ELF-1 (cell line): ENCODE measurements at places on chromosomes 7 and 10.

- no peak for DNase-seq
These were observed 4.4 kb downstream of the SPOCK2 start for GRCh38 chr10:72083790-72084459.

GRCh38 chr10:116324227-116324950, at the start of gene CCDC172:
CCDC172 (plus strand) TSS chr10:116324448; CDS start chr10:116325012, 564 bp downstream.
- peak; percentile 2 for DNase-seq

DNA sequence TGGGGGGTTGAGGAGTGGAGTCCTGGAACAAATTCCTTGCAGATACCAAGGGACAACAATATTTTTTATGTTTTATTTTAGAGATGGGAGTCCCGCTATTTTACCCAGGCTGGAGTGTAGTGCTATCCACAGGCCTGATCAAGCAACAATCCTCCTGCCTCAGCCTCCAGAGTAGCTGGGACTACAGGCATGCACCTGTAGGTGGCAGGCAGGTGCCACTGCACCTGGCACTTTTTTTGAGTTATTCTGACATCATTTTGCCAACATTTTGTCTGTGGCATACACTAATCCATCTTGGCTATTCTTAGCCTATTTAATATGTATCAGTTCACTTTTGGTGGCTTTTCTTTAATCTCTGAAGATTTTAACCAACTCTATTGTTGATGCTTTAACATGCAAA, 317.8 kb upstream of the MTPN start:
- DNase-seq, result peak; percentile 1

- DNase-seq, result peak; percentile 81
These were observed 58.2 kb downstream of the TMEM270 start for GRCh38 chr7:73918926-73919693.

GRCh38 chr10:63563623-63564022, 42.4 kb downstream of the REEP3 start:
- DNase-seq, result no peak

GRCh38 chr10:70186571-70186970, 16.3 kb upstream of the SAR1A start:
- no peak for DNase-seq

DNA sequence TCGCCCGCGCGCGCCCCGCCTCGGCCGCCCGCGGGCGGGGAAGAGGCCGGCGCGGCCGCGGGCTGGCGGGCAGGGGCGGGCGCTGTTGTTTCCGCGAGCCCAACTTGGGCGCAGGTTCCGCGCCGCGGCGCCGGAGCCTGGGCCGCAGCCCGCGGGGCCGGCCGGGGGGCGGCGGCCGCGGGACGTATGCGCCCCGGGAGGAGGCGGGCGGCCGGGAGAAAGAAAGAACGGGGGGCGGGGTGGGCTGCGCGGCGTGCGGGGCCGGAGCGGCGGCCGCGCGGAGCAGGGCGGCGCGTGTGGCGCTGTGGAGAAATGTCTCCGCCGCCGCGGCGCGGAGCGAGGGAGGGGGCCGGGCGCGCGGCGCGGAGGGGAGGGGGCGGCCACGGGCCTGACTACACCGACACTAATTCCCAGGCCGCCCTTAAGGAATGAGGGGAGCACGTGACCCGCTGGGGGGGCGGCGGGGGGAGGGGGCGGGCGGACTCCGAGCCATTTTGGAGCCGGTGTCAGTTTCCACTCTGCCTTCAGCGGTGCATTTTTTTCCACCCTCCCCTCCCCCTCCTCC, at the start of gene BMI1:
TSS of gene BMI1 (plus strand) at position 509 of the 565 bp plus-strand sequence. CDS start 5,351 bp downstream, outside the sequence.
- DNase-seq, result no peak

DNA sequence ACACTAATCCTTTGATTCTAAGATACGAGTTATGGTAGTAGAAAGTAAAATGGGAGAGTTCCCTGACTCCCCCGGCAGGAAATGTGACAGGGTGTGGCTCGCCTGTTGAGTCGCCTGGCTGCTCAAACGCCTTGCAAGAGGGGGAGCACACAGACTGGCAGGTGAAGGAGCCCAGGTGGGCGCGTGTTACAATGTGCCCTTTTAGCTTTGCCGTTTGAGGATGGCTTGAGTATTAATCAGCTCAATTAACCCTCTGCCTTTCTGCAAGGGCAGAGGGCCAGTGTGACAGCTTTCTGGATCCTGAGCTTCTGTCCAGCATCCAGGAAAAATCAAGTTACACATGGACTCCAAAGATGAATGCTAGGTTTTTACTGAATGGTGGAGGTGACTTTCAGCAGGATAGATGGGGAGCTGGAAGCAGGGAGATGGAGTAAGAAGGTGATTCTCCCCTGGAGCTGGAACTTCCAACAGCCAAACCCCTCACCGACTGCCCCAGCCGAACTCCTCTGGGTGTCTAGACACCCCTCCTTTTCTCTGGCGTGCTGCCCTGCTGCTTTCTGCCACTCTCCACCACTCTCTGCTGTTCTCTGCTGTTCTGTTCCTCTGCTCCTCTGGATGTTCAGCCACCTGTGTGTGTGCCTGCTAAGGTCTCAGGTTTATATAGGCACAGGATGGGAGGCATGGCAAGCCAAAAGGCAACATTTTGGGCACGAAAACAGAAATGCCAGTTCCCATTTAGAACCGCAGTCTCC, 548.8 kb upstream of the KCND2 start:
- DNase-seq, result no peak

DNA sequence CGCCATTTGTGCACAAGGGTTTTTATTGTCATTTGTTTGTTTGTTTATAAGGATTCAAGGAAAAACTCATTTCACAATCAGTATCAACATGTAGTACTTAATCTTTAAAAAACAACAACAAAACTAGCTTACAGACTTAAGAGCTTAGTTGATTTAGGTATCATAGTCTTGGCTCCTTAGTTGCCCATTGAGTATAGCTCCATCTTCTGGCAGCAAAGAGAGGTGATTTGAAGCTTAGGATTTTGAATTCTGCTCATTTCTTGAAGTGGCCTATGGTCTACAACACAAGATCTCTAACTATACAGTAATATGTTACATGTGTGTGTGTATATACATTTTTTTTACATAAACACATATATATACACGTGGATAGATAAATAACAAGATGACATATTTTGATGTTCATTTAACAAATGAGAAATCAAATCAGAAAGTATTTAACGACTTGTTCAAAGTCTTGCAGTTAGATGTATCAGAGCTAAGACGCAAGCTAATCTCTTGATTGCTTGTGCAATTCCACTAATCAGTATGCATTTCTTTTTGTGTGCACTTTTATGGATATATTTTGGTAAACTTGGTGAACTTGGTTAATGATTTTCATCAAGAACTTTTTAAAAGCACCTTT, 307.3 kb downstream of the CAMK1D start:
- peak; percentile 32 for DNase-seq

- DNase-seq, result no peak
These were observed 294.3 kb downstream of the RPS24 start for GRCh38 chr10:78327778-78328591.

DNA sequence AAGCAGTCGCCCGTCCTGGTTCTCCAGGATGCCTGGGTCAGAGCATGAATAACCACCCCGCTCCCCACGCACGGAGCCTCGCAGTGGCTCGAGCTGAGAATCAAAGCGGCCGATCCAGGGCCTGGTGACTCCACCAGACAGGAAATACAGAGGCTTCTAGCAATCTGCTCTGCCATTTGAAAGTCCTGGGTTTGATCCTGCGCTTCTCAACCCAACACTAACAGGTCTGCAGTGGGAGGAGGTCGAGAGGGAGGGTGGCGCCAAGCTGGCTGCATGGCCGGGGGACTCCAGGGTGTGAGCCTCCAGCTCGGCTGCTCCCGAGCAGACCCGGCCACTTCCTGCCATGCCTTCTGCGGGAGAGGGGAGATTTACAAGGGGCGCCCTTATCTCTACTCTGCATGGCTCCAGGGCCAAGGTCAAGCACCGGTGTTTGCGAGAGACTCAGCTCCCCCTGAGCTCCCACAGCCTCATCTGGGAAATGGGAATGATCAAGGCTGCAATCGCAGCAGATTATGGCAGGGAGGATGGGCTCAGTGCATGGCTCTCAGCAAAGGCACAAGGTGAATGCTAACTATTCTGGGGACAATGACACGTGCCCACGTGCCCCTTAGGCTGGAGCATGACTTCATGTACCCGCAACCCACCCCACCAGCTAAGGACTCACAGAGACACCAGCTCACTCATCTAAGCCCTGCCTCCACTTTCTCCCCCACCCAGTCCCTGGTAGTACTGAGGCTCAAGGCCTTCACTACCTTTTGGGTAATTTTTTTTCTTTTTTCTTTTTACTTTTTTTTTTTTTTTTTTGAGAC, 73.9 kb upstream of the TNRC18 start:
- DNase-seq, result peak; percentile 66
